ENCODE measurements at places on chromosomes 5 and 9.
A peak's percentile ranks its signal among the peaks of the same experiment; 100 is the strongest.

GRCh38 chr5:137754961-137755762 is 999 bp upstream of the HNRNPA0 start:
- DNase-seq, result no peak

DNA sequence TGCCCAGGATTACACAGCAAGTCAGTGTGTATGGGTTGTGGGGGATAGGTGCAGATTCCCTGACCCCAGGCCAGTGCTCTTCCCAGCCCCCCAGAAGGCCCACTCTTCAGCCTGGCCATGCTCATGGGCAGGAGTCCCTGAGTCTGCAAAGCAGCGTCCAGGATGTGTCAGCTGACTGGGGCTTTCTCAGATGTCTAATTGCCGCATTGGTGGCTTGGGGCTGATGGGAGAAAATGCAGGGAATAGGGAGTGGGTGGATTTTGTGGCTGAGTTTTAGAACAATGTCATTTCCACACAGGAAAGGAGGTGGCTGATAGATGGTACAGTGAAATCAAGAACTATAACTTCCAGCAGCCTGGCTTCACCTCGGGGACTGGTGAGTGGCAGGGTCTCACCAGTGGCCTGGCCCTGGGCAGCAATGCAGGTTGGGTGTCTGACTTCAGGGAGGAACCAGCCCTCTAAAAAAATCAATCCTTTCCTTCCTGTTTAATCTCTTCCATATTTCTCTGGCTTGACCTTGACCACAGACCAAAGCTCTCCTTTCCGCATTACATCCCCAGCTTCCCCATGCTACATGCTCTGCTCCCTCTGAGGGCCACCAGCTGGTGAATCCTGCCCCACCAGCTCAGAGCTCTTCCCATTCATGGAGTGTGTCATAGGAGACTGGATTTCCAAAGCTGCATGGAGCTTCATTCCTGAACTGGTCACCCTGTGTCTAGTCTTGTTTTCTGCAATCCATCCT is 14.2 kb downstream of the GLIPR2 start:
- peak; percentile 59 for DNase-seq

DNA sequence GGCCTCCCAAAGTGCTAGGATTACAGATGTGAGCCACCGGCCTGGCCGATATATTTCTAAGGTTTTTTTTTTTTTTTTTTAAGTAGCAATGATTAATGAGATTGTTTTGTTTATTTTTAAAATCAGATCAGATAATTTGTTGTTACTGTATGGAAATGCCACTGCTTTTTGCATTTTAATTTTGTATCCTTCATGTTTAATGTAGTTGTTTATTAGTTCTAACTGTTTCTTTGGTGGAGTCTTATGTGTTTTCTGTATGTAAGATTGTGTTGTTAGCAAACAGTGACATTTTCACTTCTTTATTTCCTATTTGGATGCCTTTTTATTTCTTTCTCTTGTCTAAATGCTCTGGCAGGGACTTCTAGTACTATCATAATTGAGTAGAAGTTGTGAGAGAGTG is 87.3 kb downstream of the DMXL1 start:
- DNase-seq, result no peak

DNA sequence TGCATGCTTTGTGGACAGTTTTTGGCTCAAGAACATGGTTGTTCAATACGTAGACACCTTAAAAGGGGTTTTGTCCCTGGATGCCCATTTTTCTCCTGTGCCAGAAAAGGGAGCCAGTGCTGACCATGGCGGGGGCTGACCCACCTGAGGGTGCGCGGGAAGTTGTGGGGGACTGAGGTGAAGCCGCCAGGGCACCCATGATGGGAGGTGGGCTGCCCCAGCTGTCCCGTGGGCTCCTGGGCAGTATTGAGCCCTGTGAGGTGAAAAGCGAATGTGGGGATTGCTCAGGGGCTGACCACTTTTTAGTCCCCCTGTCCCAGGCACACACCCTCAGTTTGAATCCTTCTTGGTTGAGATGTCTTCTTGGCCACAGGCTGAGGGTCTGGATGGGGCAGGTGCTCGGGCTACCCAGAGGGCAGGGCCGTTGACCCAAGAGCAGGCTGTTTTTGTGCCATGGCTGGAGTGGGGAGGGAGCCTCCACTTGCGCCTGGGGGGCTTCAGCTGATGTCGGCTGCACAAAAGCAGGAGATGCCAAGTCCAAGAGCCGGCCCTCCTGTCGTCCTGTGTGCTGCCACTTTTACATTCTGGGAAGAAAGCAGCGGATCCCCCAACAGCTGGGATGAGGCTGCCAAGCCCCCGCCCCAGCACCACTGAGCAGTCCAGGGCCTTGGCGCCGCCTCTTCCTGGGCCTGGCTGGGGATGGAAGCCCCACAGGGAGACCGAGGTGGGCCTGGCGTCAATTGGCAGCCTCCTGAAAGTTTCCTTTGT is 120.1 kb downstream of the WNK2 start:
- no peak for DNase-seq

- DNase-seq, result no peak
Observed at GRCh38 chr5:102590467-102590866, 91.7 kb upstream of the SLCO6A1 start.

DNA sequence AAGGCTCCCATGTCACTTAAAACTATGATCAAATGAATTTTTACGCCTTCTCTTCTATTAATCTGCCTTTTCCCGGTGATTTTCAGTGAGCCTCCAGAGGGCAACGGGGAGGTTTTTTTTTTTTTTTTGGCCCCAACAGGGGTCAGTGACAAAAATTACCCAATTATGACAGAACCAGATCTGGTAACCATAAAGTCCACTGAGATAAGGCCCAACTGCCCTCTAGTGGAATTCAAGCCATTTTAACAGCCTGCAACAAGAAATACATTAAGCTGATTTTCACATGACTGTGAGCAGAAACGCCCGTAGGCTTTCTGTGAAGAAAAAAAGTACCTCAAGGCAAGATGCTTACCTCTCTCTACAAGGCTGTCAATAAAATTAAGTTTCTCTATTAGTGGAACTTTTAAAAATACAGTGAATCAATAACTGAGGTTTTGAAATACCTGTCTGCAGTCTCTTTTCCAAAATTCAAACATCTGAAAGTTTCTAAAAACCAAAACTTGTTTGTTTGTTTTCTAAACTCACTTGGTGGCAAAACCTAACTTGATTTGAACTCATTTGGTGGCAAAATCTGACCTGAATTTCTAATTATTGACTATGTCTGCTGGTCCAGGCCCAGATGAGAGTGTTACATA is 49.7 kb upstream of the FST start:
- DNase-seq, result peak; percentile 88

DNA sequence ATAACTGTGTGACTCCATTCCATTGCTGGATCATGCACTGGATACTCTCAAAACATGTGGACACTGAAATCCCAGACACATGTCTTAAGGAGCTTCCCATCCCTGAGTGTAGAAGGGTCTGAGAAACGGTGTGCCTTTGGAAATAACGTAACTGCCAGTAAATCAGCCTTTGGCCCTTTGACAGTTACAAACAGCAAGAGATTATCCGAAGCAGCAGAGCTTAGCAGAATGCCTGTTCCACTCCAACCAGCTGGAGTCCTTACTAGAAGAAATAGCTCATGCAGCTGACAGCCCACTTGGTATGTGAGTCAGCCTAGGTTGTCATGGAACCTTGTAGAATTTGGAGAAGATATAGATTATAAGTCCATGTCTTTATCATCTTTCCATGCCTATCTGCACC is 7.0 kb downstream of the TMEM252 start:
- no peak for DNase-seq

- peak; percentile 84 for DNase-seq
Observed at GRCh38 chr5:181173420-181174342, 26.3 kb downstream of the OR2V2 start.

Measured in ELR (cell line).